ENCODE measurements at places on chromosomes 2 and 18.

DNA sequence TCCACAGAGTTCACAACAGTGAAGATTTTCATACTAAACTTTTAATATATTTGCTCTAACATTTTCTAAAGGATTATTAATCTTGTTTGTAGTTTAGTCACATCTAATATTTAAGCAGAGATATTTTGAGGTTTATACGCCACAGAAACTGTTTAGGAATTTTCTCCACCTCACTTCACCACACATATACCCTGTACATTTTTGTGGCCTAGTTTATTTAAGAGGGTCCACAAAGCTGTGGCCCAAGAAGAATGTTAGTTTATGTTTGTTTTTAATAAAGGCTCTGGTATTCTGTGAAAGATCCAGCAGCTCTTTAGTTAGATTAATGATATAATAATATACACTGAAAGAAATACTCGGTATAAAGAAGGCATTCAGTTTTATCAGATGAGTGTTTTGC lies 132.7 kb upstream of the TTC27 start:
- no peak for DNase-seq

DNA sequence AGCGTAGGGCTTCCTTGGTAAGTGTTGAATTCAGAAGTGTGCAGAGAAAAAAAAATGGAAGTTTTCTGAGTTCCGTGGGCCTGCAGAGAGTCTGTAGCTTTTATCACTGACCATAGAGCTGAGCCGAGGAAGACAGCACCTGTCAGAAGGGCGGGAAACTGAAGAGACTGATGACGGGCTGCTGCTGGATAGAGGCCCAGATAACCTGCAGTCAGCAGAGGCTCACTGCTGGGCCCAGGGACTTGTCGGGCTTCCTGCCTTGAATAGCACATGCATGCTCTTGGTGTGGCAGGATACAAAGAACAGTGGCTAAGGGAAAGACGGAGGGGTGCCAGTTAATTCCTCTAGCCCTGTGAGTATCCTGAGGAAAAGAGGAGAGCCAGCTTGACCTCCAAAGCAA lies 166.4 kb downstream of the MGAT5 start:
- no peak for DNase-seq

DNA sequence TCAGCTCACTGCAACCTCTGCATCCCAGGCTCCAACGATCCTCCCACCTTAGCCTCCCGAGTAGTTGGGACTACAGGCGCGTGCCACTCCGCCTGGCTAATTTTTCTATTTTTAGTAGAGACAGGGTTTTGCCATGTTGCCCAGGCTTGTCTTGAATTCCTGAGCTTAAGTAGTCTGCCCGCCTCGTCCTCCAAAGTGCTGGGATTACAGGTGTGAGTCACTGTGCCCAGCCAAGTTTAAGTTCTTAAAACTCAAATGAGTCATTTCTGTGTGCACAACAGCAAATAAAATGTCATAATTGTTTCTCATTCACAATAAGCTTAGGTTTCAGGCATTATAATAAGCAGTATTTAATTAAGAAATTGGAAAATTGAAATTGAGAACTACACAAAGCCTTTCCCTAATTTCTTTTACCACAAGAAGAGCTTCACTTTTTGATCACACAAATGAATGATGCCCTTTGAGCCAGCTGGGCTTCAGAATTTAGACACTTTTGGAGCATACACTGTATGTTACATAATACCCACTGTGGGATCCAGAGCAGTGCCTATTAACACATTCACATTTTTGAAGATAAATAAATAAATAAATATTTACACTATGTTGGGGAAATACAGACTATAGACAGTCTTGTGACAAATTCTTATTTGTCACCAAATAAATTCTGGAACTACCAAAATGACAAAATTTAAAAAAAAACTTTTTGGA lies 8.6 kb upstream of the ME2 start:
- no peak for DNase-seq

DNA sequence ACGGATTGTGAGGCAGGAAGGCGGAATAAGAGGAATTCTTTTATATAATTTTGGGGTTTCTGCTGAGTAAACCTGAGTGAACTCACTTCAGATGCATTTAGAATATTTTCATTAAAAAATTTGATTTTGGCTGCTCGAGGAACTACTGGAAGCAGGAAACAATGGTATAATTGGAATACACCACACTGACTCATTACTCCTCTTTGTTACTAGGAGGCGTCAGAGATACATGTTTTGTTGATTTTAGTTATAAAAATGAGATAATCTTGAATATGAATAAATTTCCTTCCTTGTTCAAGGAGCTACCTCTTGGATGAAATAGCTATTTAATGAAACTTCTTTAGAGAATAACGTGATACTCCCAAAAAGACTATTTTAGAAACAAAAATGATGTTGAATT lies 97.4 kb downstream of the ANKRD36 start:
- DNase-seq: no peak

GRCh38 chr18:2027016-2027415 lies 544.3 kb downstream of the METTL4 start:
- no peak for DNase-seq

GRCh38 chr18:54798186-54798585 lies 30.1 kb upstream of the RAB27B start:
- DNase-seq: no peak

- DNase-seq: peak; percentile 21
These were observed 20.8 kb upstream of the TMX3 start for GRCh38 chr18:68735483-68736343.

DNA sequence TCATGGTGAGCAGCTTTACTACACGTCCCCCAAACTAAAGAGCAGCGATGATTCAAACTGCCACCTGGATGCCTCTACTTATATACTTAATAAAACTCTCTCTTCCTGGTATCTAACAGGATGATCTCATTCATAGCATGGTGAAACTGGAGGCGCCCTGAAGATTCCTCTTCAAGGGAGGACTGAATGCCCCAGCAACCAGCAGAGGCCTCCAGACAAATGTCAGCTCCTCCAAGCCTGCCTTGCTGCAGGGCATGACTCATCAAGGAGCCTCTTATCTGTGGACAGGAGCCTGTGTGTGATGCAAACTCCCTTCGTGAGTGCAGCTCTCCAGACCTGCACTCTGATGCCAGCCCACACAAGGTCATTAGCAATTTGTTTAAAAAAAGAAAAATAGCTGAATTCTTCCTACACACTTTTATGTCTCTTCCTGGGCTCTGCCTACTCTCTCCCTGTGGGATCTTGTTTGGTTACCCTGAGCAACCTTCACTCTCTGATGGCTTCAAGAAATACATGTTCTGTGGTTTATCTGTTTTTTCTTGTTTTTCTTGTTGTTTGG lies 30.2 kb downstream of the LONRF2 start:
- peak; percentile 49 for DNase-seq
